ENCODE measurements at places on chromosomes 4 and X.
A peak's percentile ranks its signal among the peaks of the same experiment; 100 is the strongest.

GRCh38 chr4:183057255-183057654 is 41.8 kb upstream of the WWC2 start:
- no peak for DNase-seq

GRCh38 chr4:15239866-15240265 is 188.0 kb upstream of the C1QTNF7 start:
- DNase-seq: no peak

GRCh38 chr4:98935633-98936032 is 6.7 kb upstream of the EIF4E start:
- no peak for DNase-seq

GRCh38 chr4:109083911-109084310 is 218.5 kb downstream of the COL25A1 start:
- no peak for DNase-seq

- DNase-seq: no peak
Measured at GRCh38 chrX:121457096-121457495, 409.7 kb downstream of the GLUD2 start.

- DNase-seq: no peak
Measured at GRCh38 chrX:5586726-5587125, 641.9 kb downstream of the NLGN4X start.

DNA sequence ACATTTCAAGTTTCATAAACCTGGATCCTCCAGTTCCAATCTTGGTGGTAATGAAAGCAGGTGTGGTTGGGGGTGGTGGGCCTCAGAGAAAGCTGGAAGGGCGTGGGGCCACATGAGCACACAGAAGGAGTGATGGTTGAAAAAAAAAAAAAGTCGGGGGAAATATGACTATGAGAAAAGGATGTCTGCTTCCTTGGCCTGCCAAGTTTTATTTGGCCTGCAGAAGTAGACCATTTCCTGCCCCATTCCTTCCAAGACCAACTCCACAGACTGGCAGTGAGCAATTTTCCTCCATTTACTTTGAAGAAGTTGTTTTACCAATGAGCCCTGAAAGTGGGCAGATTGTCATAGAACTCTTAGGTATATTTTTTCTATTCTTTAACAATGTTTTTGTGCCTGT is 43.3 kb downstream of the LNX1 start:
- DNase-seq: no peak

DNA sequence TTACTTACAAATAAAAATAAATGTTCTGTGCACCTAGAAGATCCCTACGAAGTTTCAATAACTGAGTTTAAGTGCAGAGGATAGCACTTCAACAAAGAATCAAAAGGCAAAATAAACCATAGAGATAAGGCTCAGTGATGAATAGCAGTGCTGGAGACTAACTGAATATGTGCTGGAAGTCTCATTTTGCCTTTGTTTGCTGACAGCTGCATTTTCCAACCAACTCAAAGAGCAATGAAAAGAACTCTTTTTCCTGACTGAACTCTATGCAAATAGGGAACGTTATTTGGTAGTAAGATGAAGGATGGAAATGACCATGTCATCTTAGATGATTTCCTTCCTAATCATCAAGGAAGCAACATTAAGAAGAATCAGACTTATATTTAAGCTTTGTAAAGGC is 32.7 kb upstream of the ADH7 start:
- DNase-seq: no peak

GRCh38 chr4:24013668-24014422 is 124.0 kb upstream of the PPARGC1A start:
- DNase-seq: no peak

DNA sequence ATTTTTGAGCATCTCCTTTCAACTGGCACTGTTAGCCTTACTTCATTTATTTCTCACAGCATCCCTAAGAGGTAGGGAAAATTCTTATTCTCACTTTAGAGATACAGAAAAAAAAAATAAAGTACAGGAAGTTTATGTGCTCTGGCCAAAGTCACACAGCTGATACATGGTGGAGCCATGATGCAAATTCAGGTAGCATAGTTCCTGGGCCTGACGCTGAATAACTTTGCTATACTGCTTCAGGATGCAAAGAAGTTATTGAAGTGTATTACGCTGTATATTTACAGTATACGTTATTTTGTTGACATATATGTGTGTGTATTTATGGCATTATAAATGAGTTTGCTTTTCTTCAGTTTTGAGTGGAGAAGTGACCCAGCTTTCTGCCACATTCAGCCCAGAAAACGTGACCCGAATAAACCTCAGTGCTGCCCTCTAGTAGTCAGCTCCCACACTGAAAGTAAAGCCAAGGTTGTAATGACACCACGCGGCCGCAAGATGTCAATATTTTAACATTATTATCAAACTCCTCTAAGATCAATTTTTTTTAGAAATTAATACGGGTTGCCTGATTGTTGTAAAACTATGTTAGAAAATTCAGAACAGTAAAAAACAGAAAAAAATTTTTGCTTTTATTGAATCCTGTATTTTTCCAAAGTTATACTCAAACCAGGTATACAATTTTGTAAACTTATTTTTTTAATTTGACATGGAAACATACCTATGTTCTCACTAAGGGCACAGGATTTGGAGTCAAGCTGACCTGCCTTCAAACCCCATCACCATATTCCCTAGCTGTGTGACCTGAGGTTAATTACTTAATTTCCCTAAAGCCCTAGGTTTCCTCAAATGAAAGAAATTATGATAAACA is 3.8 kb upstream of the GUCY2F start:
- DNase-seq: peak; percentile 48

DNA sequence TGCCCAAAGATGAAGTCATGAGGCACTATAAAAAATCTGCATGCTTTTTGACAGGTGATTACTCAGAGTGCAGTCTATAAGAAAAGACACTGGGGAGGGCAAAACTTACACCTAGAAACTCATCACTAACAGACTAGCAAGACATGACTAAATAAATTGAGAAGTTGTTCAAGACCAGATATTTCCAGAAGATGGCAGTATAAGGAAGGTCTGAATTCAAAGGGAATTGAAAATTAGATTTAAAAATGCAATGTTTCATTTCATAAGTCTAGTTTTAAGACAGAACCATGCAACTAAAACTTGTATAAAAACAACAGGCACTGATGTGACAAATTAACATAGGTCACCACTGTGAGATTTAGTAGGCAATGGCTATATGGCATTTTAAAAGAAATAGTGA is 232.5 kb upstream of the POF1B start:
- DNase-seq: no peak

DNA sequence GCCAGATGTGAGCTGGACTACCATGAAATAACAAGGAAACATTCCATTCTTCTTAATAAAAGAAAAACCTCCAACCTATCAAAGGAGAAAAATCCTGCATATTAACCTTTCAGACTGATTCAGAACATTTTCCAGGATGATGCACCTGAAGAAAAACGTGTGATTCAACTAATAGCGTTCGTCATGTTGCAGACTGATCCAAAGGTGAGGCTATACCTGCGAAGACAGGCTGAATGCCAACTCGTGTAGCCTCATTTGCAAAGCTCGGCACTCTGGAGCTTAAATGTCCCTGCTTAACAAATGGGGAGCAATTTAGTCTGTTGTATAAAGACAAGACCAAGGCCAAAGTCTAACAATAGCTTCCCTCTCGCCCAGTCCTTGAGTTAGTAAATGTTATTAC is 172.0 kb upstream of the NOCT start:
- DNase-seq: no peak

DNA sequence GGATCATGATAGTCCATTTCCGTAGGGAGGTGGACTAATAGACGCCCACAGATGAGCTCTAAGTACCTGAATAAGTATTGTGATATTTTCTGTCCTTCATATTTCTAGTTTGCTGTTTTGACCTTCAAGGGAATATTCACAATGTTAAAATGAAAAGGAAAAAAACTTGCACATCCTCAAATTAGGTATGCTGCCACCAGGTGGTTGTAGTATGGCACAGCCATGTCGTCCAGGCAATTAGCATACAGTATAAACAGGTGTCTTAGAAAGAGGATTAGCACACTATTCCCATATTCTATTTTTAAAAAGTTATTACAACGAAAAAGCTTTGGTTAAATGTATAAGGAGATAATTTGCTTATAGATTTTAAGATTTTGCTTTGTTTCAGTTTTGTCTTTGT is 802.0 kb downstream of the RPA4 start:
- peak; percentile 15 for DNase-seq

- DNase-seq: no peak
Measured at GRCh38 chr4:20318001-20318908, 66.5 kb downstream of the SLIT2 start.

- no peak for DNase-seq
Measured at GRCh38 chr4:38396845-38397547, 267.0 kb upstream of the KLF3 start.

GRCh38 chr4:178553201-178553600 is 1111.0 kb upstream of the AGA start:
- no peak for DNase-seq

DNA sequence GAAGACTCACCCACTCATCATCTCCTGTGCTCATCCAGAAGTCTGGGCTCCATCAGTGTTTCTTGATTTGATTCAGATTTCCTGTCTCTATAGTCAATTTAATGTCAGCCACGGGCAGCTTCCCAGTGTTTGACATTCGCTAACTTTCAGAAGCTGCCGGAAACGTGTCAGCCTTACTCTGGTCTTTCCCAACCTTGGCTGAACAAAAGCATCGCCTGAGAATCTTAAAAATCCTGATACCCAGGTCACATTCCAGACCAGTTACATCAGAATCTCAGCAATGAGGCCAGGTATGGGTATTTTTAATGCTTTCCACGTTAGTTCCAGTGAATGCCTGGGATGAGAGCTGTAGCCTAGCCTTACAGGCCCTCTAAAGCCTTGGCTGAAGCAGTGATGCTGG is 233.8 kb downstream of the FRMPD4 start:
- no peak for DNase-seq

DNA sequence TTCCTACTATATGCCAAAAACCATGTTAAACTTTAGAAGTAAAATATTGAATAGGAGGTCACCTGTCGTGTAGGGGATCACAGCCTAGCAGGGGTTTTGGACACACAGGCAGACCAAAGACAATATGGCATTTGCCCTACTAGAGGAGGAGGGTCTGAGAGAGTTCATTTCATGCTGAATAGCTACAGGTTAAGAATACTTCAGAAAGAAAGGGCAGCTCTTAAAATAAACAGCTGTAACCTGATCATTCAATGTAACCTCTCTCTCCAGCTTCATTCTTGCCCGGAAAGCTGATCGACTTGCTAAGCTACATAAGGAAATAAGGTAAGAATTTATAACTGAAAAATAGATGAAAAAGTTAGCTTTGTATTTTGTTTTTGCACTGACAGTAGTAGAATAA is 79.9 kb downstream of the MAOA start:
- no peak for DNase-seq

DNA sequence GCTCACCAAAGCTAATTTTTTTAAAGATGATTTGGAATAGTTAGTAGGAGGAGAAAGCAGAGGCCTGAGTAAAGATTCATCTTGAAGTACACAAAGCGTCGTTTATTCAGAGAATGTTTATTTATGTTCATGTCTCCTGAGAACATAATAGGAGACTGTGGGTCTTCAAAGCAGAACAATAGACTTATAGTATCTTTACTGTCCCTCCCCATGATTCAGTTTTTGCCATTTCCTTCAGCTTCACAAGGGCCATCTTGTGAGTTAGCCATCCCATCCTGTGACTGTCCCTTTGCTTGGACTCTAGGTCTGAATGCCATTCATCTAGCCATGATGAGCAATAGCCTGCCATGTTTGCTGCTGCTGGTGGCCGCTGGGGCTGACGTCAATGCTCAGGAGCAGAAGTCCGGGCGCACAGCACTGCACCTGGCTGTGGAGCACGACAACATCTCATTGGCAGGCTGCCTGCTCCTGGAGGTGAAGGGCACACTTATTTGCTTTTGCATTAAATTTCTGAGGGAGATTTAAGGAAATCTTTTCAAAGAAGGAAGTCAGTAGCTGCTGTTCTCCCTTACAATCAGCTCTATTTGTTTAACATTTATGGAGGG is 105.8 kb downstream of the NFKB1 start:
- no peak for DNase-seq

- DNase-seq: no peak
Measured at GRCh38 chr4:188106454-188106853, 2.9 kb downstream of the TRIML2 start.

GRCh38 chr4:54440394-54441136 is 211.5 kb downstream of the PDGFRA start:
- DNase-seq: no peak

DNA sequence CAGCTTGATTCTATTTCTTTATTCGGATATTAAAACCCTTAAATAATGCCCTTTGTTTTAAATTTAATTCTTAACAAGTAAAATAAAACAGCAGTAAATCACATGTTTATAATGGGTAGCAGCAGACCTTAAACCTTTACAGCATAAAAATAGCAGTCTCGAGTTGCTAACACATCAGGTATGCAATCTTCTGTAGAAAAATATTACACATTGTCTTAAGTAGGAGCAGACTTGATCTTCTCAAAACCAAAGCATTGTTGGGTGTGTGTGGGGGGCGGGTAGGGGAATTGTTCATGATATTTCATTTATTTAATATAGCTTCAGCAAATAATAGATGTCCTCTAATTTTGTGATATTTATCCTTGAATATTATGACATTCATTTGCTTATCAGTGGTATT is 331.4 kb downstream of the PCDH7 start:
- DNase-seq: no peak

- DNase-seq: no peak
Measured at GRCh38 chr4:119498527-119498926, 130.1 kb downstream of the PDE5A start.

DNA sequence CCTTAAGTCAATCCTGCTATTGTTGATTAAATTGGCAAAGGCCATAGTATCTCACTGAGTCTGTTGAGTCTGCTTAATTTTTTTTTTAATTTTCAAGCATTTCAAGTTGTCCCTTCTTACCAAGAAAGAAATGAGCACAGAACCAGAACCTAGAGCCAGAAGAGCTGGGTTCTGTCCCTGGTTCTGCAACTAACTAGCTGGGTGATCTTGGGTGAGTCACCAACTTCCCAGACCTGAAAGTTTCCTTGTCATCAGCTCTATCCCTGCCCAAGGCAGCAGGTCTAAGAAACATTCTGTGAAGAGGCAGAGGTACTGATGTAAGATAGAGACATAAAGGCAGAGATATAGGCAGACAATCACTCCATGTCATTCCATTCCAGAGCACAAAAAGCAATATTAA is 17.3 kb downstream of the TEC start:
- no peak for DNase-seq

GRCh38 chr4:35364321-35364870 is 879.9 kb downstream of the ARAP2 start:
- DNase-seq: no peak

- no peak for DNase-seq
Measured at GRCh38 chr4:88705805-88706492, 8.3 kb upstream of the NAP1L5 start.
